ENCODE measurements at places on chromosomes 6 and 20.
A peak's percentile ranks its signal among the peaks of the same experiment; 100 is the strongest.

DNA sequence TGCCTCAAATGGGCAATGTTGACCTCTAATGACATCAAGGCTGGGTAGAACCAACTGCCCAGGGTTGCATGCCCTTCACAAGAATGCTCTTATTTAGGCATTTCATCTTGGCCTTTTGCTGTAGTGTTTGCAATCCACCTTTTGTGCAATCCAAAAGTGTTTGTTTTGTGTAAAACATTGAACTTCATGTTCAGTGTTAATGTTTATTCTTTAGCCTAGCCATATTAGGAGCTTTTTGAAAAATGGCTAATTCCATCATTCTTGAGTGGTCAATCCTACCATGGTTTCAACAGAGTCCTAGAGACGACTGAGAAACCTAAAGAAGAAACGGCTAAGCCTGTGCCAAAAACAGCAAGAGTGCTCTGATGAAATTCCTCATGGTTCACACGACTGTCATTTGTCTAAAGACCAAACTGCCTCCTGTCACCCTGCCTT is 279.6 kb upstream of the PRDM1 start:
- DNase-seq: no peak

GRCh38 chr6:159700970-159701369 is 7.9 kb upstream of the SOD2 start:
- no peak for DNase-seq

DNA sequence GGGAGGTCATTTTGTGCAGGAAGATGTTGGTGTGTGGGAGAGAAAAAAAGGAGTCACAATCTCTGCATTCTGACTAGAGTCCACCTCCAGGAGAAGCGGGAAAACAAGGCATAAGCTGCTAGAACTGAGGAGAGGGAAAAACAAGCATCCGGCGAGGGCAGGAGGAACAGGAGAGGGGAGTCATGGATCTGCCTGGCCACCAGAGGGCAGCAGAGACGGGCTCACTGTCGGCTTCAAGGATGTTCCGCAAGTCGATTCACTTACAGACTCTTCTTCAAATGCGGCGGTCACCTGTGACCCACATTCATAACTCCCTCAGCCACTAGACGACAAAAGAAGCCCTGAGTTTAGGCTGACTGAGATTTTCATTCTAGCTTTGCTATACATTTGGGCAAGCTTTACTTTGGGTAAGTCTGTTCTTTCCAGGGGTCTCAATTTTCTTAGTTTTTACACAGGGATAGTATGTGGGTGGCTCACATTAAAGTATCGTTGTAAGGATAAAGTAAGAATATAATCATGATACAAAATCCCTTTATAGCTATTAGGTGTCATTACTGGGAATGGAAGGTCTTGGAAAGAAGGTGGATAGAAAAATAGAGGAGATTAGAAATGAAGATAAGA is 6.6 kb upstream of the BTNL2 start:
- peak; percentile 46 for DNase-seq

DNA sequence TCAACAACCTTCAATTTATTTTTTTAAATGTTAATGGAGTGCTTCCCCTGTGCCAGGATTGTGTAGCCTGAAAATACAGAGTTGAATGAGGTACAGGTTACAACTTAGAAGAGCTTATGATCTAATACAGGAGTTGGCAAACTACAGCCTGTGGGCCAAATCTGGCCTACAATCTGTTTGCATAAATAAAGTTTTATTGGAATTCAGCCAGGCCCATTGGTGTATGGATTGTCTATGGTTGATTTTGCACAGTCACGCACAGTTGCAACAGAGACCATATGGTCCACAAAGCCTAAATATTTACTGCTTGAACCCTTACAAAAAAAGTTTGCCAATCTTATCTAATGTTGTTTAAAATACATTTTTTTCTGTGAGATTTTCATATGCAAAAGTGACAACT is 177.3 kb upstream of the CCN2 start:
- DNase-seq: no peak

DNA sequence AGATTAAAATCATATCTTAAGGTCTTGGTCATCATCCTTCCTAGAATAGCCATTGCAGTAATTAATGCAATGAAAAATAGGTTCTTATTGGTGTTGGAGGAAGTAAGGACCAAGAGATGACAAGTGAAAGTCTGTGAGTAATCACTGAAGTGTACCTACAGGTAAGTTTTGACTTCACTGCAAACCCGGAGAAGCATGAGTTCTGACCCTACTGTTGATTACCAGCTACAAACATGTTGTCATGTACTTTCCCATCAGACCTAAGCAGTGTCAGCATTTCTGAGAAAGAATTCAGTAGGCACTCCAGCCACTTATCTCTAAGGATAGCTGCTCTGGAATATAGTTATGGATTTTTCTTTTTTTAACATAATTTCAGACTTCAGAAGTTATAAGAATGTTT is 280.9 kb downstream of the ZFAND3 start:
- no peak for DNase-seq

DNA sequence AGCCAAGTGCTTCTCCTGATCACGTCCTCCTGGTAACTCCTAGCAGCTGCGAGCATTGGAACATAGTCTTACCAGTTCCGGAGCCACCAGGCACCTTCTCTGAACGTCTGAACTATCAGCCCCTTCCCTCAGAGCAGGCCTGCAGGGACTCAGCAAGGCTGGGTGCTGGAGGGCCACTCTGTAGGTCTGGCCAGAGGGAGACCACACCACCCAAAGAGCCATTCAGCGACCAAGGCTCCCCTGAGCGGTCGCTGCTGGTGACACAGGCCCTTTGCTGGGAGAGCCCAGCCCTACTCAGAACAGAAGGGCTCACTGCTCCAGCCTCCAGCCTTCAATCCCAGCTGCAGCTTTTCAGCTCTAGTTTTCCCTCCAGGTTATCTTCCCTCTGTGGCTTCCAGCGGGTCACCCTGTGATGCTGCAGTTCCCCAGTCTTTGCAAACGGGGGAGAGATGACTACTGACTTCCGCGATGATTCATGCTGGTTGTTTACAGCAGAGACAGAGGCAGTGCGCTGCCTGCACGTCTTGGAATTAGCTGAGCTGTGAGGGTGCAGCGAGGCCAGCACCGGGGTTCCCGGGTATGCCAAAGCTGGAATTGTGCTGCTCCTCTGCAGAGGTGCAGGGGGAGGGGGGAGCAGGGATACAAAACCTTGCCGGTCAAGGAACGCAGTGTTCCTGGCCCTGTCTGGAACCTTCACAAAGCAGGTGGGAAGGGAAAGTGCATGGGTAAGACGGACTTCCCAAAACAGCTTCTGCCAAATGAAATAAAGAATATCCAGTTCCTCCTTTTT is 161.4 kb downstream of the LY86 start:
- no peak for DNase-seq

DNA sequence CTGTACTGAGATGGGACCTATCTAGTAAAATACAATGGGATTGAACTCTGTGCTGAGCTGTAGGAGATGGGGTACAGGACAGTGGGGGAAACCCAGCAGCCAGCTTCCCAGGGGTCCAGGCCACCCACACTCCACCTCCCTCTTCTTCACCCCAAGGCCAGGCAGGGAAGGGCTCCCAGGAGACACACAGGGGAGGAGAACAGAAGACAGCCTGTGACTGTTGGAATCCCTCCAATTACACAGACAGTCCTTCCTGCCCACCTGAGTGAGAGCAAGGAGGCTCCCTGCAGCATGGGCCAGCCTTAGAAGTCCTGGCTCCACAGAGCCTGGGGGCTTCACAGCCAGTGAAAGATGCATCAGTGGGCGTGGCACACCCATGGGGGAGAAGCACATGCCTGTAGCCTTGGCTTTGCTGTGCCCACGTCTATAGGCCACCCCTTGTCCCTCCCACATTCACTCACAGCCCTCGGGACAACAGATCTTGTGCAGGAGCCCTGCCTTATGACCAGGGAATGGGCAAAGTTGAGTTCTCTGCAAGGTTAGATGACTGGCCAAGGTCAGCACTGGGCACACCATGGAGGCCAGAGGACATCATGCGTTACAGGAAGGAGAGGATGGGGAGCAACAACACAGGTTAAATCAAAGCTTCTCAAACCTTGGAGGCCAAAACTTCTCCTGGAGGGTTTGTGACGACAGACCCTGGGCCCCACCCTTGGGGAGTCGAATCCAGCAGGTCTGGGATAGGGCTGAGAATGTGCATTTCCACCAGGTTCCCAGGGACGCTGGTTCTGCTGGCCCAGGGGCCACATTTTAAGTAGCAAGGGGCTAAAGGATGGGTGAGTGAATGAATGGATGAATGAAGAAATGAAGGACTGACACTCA is 12.3 kb upstream of the CST7 start:
- no peak for DNase-seq

DNA sequence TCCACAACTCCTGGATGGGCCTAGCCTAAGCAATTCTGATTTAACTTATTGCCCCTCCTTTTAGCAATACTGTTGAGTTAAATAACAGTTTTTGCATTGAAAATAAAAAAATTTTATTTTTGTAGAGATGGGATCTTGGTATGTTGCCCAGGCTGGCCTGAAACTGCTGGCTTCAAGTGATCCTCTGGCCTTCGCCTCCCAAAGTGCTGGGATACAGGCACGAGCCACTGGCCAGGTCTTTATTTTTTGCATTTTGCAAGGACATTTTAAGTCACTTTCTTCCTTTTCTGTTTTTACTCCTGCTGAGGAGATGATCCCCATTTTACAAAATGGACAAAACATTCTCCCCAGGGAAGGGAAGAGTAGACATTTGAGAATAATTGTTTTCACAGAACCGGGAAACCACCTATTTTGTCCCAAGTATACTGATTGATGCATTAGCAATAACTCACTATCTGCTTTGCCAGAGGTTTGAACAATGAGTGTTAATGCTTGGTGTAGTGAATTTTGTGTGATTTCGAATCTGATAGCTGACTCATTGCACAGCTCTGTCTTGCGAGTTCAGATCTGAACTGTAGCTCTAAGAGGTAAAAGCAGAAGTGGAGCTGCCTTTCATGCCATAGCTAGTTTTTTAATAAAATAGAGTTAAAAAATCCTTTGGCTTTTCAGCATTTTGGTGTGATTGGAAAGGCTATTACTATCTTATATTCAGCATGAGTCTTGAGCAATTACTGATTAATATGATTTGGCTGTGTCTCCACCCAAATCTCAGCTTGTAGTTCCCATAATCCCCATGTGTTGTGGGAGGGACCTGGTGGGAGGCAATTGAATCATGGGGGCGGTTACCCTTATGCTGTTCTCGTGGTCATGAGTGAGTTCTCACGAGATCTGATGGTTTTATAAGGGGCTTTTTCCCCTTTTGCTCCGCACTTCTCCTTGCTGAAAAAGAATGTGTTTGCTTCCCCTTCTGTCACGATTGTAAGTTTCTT is 20.9 kb downstream of the IGF2R start:
- DNase-seq: no peak

- no peak for DNase-seq
These were observed 143.0 kb downstream of the B3GAT2 start for GRCh38 chr6:70813885-70814284.

GRCh38 chr6:165873976-165874375 is 210.9 kb upstream of the PDE10A start:
- no peak for DNase-seq

- no peak for DNase-seq
These were observed 102.4 kb downstream of the SULF2 start for GRCh38 chr20:47682916-47683315.

DNA sequence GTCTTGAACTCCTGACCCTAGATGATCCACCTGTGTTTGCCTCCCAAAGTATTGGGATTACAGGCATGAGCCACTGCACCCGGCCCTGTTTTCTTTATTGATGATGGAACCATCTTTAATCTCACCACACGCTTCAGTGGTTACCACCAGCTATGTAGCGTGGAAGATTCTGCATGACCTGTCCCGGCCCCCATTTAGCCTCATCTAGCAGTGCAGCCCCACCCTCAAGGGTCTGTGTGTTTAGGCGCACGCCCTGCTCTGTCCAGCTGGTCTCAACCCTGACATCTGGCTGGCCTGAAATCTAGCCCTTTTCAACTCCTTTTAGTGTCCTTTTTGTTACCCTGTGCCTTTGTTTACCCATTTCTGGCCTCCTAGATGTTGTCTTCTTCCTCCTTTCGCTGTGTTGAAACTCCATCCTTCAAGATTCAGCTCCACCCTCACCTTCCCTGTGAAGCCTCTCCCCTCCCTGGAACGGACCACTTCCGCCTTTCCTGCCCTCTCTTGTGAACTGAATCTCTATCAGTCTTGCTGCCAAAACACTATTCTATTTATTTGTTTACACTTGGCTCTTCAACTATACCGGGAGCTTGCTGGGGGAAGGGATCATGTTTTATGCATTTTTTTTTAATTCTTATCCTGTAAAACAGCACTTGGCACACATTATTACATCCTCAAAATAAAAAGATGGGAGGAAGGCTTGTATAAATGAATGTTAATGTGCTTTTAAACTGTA is 101.0 kb upstream of the MTHFD1L start:
- DNase-seq: no peak

DNA sequence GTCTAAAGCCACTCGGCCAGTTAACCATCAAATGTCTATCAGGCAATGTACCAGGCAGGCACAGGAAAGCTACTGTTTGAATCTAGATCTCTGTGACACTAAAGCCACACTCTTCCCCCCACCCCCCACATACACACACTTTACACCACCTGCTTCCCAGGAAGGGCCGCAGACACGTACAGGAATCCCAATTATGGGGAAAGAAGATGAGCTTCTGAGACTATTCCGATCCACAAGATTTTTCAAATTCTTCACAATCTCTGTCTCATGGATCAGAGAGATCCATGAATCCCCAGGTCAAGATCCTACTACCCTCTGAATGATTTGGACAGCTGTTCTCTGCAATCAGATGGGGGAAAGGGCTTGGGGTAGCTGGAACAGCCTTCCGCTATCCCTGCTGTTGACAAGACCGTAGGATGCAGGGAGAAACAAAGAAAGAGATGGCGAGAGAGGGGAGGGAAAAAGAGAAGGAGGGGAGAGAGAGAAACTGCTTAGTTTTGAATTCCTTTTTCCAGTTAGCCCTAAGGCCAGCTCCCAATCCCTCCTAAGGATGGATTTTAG is 25.4 kb upstream of the RIMS4 start:
- DNase-seq: no peak

- DNase-seq: no peak
These were observed 984 bp downstream of the VARS2 start for GRCh38 chr6:30914854-30915590.

- no peak for DNase-seq
These were observed 5.5 kb upstream of the TBC1D32 start for GRCh38 chr6:121339639-121340226.

- no peak for DNase-seq
These were observed 3.7 kb upstream of the SPATA2 start for GRCh38 chr20:49919009-49919408.
